ENCODE measurements at places on chromosomes 11 and 22. TPM values are rescaled to one million over a fixed set of nuclear protein-coding genes. Genes with fewer than 3 reads are reported as not detected.

DNA sequence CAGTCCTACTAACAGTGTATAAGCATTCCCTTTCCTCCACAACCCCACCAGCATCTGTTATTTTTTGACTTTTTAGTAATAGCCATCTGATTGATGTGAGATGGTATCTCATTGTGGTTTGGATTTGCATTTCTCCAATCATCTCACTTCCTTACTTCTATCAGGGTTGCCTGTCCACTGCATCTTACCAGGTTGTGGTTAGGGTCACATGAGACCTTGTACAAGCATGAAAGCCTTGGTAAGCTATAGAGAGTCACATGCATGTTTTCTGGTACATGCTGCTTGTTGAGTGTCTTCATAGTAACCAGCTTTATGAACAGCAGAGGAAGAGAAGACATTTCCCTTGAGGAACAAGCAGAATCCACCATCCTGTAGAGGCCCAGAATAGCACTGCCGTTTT is 102.9 kb upstream of the PAX6 start:
- no peaks in the 10 kb centered on the region for H3K27me3 ChIP-seq
- no peak for DNase-seq
- no peak overlapping the region for H3K27ac ChIP-seq
- no peaks in the 10 kb centered on the region for H3K4me1 ChIP-seq
- no peak overlapping the region for H3K4me3 ChIP-seq

- no peak overlapping the region for H3K27ac ChIP-seq
- no peak for DNase-seq
- peaks cover 10% of the 10 kb centered on the region for H3K4me1 ChIP-seq
These were observed 24.1 kb upstream of the ASPHD2 start for GRCh38 chr22:26404851-26405421.

- H3K36me3 ChIP-seq = no peaks in the 10 kb centered on the region
- H3K4me3 ChIP-seq = no peak overlapping the region
- no peaks in the 10 kb centered on the region for H3K4me1 ChIP-seq
- no peaks in the 10 kb centered on the region for H3K27me3 ChIP-seq
- no peak overlapping the region for H3K27ac ChIP-seq
These were observed 97.7 kb downstream of the MPPED2 start for GRCh38 chr11:30488304-30488998.

- H3K4me1 ChIP-seq = no peaks in the 10 kb centered on the region
- peak; percentile 4 for DNase-seq
- H3K4me3 ChIP-seq = no peak overlapping the region
- no peak overlapping the region for H3K27ac ChIP-seq
These were observed 1045.3 kb downstream of the BRD1 start for GRCh38 chr22:48782326-48782725.

DNA sequence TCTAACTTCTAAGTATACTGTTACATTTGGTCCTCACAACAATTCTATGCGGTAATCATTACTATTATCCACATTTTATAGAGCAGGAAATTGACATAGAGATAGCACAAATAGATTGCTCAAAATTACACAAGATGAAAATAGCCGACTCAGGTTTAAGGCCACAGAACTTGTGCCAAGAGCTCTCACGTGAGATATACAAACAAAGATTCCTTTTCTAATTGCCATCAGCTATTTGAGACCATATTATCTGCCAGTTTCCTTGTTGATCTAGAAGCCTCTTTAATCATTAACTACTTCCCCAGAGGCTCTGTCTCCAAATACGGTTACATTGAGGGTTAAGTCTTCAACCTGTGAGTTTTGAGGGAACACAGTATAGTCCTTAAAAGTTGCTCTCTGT is 61.0 kb upstream of the GLYATL1B start:
- no peak overlapping the region for H3K4me3 ChIP-seq
- H3K4me1 ChIP-seq = no peaks in the 10 kb centered on the region
- no peak for DNase-seq
- no peak overlapping the region for H3K27ac ChIP-seq

DNA sequence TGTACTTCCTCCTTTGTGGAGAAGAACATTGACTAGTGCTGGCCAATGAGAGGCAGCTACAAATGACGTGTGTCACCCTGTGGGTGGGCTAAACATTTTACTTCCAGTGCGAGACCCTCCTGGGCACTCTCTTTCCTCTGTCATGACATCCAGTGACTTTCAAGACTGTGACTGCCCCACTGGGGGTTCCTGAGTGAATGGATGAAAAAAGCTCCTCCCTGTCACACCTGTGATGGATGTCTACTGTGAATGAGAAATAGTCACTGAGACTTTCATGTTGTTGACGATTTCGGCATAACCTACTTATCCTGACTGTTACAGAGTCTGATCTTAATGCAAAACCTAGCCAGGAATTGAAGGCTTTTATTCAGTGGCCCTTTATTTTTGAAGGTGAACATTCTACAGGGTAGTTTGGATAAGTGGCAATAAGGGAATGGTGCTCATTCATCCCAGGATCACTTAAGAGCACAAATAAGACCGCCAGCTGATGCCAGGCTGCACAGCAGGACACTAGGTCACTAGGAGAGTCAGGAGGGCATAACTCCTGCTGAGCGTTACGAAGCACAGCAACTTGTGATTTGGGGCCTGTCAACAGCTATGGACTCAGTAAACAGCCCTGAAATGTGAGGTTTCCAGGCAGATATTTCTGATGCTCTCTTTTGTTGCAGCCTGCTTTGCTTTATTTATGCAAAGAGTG is 636.6 kb downstream of the NTM start:
- H3K36me3 ChIP-seq = no peaks in the 10 kb centered on the region
- DNase-seq = no peak
- H3K27me3 ChIP-seq = no peaks in the 10 kb centered on the region
- no peak overlapping the region for H3K4me3 ChIP-seq

DNA sequence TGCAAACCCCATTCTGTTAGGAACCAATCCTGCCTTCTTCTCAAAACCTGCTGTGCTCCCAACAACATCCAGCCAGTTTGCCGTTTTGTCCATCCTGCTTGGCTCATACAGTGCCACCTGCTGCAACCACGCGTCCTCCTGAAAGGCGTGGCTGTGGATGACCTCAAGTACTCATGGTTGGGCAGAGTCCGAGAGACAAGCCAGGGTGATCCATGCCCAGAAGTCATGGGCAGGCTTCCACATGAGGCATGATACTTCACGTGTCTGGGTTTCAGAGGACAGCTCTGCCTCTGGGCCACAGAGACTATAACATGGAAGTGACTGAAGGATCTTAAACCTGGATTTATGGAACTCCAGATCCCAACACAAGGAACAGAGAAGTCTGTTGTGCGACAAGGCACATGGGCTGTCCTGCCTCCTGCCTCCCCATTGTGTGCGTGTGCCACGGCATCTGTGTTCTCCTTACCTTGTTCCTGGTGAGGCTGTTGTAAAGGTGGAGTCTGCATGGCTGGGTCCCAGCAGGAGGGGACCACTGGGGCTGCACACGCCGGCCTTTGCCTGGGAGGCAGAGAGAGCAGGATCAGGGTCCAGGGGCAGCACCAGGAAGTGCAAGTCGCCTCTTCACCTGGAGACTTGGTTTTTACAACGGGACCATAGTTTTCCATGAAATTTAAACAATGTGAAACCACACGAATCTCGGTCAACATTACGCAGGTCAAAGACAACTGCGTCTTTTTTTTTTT is 15.4 kb downstream of the CARS1 start:
- H3K4me1 ChIP-seq = peaks cover 14% of the 10 kb centered on the region
- peaks cover 57% of the 10 kb centered on the region for H3K36me3 ChIP-seq
- DNase-seq = no peak
- no peak overlapping the region for H3K4me3 ChIP-seq
- no peaks in the 10 kb centered on the region for H3K27me3 ChIP-seq

- no peak overlapping the region for H3K4me3 ChIP-seq
- no peaks in the 10 kb centered on the region for H3K36me3 ChIP-seq
- no peaks in the 10 kb centered on the region for H3K4me1 ChIP-seq
- no peaks in the 10 kb centered on the region for H3K27me3 ChIP-seq
- no peak overlapping the region for H3K27ac ChIP-seq
These were observed 87.1 kb downstream of the TENM4 start for GRCh38 chr11:79353706-79354105.

GRCh38 chr11:88555018-88555828 is 217.7 kb upstream of the CTSC start:
- no peak overlapping the region for H3K27ac ChIP-seq
- no peaks in the 10 kb centered on the region for H3K4me1 ChIP-seq
- H3K36me3 ChIP-seq = no peaks in the 10 kb centered on the region
- H3K4me3 ChIP-seq = no peak overlapping the region
- peaks cover 3% of the 10 kb centered on the region for H3K27me3 ChIP-seq

DNA sequence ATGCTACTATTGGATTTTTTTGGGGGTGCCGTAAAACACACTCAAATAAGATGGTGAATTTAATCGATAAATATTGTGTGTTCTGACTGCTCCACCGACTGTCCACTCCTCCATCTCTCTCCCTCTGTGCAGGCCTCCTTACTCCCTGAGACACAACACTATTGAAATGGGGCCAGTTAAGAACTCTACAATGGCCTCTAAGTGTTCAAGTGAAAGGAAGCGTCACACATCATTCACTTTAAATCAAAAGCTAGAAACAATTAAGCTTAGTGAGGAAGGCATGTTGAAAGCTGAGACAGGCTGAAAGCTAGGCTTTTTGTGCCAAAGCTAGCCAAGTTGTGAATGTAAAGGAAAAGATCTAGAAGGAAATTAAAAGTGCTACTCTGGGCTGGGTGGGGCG is 156.7 kb downstream of the CTTN start:
- H3K4me1 ChIP-seq = no peaks in the 10 kb centered on the region
- H3K27me3 ChIP-seq = no peaks in the 10 kb centered on the region
- no peaks in the 10 kb centered on the region for H3K36me3 ChIP-seq
- DNase-seq = no peak
- no peak overlapping the region for H3K4me3 ChIP-seq

GRCh38 chr11:35215945-35216344 is 77.0 kb downstream of the CD44 start:
- H3K4me1 ChIP-seq = peaks cover 45% of the 10 kb centered on the region
- H3K36me3 ChIP-seq = peaks cover 87% of the 10 kb centered on the region
- no peaks in the 10 kb centered on the region for H3K27me3 ChIP-seq
- no peak for DNase-seq
- H3K4me3 ChIP-seq = no peak overlapping the region

DNA sequence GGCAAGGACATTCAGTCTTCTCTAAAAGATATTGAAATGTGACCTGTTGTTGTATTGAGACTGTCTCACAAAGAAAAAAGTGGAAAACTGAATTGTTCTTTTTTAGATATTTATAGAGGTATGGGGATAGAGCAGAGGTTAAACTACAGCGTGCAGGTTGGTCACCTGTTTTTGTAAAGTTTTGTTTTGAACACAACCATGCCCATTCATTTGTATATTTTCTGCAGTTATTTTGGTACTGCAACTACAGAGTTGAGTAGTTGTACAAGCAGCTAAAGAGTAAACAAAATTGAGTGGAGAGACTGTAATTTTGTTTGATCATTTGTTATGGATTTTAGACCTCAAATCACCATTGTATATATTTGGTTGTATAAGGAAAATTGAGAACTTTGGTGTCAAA is 11.3 kb downstream of the EED start:
- H3K4me1 ChIP-seq = peaks cover 20% of the 10 kb centered on the region
- H3K27ac ChIP-seq = no peak overlapping the region
- no peak overlapping the region for H3K4me3 ChIP-seq
- H3K36me3 ChIP-seq = peaks cover 51% of the 10 kb centered on the region

DNA sequence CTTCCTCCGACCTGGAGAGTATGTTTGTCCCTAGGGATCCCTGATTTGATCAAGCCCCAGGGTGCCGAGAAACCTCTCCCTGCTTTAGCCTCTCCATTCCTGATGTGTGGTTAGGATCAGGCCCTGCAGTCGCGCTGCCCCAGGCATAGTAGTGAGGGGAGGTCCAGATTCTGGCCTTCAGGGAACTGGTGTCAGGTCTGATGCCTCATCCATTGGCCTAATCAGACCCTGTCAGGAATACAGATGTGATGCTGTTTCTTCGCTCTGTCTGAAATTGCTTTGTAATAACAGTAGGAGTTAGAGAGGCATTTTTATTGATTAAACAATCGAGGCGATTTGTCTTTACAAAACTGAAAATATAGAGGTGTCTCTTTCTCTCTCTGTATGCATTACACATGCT is 75.2 kb downstream of the GRIK4 start:
- no peaks in the 10 kb centered on the region for H3K4me1 ChIP-seq
- H3K27ac ChIP-seq = no peak overlapping the region
- H3K4me3 ChIP-seq = no peak overlapping the region

DNA sequence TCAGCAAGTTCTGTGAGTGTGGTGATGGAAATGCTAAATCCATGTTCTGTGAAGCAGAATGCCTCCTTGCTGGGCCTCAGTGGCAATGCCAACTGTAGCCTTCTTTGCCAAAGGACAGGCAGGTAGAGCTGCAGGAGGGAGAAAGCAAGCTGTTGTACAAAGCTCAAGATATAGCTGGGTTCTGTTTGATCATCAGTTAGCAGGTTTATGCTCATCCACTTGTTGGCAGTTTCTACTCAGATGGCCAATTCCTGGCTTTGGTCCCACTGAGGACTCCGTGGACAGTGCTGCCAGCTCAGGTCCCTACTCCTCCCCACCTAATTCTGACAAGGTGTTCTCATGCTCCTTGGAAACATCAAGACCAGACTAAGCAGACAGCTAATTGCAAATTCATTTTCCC is 65.1 kb downstream of the PRSS23 start:
- H3K36me3 ChIP-seq = no peaks in the 10 kb centered on the region
- no peaks in the 10 kb centered on the region for H3K27me3 ChIP-seq
- H3K27ac ChIP-seq = no peak overlapping the region
- H3K4me3 ChIP-seq = no peak overlapping the region
- no peaks in the 10 kb centered on the region for H3K4me1 ChIP-seq

Gene INPP5J
- total RNA-seq = not detected

Gene IL17REL
- total RNA-seq = not detected

Gene SCUBE1
- total RNA-seq = not detected

Gene ARHGAP1
- total RNA-seq = 69.1 TPM

Gene PIK3IP1
- total RNA-seq = 16.1 TPM

Gene CELSR1
- not detected for total RNA-seq

Gene SMIM35
- total RNA-seq = 2.4 TPM

Gene OR5P2
- total RNA-seq = not detected

Gene MAPK8IP2
- total RNA-seq = 0.29 TPM

Gene MCHR1
- not detected for total RNA-seq

Gene SNX32
- 0.44 TPM for total RNA-seq

Gene DCDC1
- not detected for total RNA-seq

Gene FIBIN
- not detected for total RNA-seq

Gene PATE4
- not detected for total RNA-seq

Gene CBLIF
- not detected for total RNA-seq

Gene TRPM5
- not detected for total RNA-seq
